ENCODE measurements at places on chromosomes 2 and 18.

DNA sequence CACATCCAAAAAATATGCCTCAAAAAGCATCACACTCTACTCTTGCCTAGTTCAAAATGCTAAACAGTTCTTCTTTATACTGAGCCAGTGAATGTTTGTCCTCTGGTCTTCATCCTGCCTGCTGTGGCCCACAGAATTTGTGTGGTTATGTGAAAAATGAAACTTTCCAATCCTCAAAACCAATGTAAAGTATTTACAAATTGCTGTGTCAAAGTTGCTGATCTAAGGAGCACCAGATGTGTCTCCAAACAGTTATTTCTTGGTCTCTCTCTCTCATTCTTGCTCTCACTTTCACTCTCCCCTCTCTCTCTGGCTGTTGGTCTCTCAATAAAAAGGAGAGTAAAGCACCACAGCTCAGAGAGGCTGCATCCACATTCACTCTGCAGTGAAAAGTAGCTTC, 23.0 kb downstream of the EPHA4 start:
- DNase-seq = no peak

DNA sequence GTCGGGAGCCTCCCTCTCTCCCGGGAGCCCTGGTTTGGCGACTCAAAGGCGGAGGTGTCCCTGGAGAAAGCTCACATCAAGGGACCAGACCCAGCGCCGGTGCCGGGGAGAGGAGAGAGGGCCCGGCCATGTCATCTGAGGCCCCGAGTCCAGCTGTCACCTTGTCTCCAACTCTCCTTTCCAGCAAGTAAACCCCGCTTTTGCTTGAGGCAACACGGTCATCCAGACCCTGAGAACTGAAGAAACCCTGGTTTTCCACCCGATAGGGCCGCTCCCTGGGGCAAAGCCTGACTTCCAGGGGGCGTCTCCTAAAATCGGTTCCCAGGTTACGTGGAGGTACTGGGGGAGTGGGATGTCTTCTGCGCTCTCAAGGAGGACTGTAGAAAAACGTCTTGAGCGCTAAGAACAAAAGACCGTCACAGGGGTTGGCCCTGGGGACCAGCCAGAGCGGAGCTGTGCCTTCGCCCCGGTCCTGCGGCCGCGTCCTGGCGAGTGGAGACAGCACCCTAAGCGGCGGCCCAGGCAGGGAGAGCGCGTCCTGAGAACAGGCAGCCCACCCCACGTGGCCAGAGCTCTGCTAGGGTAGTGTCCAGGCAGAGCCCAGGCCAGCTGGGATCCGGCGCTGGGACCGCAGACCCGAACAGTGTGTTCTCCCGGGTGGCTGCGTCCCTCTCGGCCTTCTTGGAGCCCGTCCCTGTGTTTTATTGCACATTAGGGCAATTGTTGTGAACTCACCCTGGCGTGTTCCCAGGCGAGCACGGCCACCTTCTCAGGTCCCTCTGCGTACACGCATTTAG, 55.7 kb downstream of the TMEM18 start:
- no peak for DNase-seq

DNA sequence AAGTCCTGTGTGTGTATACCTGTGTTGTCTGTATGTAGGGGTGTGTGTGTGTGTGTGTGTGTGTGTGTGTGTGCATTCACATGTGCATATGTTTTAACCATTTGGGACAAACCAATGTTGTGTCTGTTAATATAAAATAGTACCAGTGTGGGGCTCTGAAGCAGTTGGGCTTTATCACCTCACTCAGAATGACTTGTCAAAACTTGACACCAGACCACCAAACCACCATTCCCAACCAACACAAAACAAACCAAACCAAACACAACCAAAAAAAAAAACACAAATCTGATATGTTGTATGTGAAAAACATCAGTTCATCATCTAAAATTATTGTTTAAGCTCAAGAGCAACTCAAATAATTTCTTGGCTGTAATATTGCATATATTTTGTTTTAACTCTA, 42.1 kb downstream of the CALCRL start:
- DNase-seq = no peak

DNA sequence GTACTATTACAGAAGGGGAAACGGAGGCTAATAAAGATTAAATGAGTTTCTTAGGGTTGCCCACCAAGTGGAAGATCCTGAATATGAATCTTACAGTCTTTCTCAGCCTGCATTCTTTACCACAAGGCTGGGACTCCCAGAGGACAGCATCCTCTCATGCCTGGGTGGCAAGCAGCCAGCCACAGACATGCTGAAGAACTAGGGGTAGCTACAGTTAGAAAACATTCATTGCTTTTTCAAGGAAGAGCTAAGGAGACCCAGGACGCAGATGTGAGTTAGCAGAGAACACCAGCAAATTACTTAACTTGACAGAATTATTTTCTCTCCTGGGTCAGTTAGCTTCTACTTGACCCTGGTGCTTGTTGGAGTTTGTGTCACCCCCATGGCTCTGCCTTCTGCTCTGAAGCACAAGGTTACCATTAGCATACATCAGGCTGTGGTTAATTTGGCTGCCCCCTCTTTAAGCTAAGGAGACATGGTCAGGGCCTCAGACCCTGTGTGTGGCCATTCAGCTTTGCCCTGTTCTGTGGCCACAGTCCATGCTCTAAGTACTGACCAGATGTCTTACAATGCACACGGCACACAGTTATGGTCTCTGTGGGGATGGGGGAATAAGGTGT, 132.3 kb upstream of the TNP1 start:
- no peak for DNase-seq

DNA sequence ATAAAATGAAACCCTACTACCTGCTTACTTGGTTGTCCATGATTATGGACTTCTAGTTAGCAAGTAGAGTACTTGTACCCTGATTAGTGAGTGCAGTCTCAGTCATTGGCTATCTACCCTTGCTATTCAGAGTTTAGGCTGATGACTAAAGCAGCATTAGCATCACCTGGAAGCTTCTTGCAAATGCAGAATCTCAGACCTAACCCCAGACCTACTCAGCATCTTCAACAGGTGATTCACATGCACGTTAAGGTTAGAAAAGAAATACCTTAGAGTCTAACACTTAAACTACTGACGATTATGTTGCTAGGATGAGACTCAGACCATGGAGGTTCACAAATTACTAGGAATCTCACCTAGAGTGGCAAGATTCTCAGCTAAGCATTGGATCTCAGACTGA, 399.9 kb upstream of the FANCL start:
- no peak for DNase-seq

DNA sequence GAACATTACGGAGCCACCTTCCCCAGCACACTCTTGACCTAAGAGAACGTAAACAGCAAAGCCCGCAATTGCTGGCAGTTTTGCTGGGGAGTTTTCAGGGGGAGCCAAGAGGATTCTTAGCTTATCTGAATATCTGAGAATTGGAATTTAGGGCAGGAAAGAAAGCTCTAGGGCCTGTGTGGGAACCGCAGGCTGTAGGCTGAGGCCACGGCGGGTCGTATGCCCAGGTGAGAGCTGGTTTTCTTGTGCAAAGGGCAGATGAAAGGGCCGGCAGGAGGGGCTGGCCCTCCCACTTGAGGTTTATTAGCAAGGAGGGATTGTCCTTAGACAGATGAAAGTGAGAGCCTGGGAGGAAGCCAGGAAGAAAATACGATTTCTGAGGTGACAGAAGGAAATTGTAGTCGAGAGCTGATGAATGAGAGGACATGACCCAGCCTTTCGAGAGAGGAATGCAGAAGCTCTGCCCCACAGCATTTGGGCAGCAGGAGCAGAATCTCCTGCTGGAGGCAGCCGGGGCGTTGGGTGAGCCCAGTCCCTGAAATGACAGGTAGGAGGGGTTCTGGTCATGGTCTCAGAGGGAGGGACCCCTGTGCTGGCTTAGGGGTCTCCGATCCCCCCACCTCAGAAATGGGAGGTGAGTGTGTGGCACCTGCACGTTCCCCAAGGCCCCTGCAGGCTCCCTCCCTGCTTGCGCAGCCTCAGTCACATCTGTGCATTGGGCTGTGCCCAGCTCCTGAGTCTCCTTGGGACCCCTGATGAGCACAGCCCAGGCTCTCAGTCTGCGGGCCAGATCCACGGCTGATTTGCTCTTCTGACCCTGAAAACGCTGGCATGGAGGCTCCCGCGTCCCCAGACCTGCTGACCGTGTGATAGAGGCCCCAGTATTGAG, 61.1 kb downstream of the CABLES1 start:
- DNase-seq = no peak

DNA sequence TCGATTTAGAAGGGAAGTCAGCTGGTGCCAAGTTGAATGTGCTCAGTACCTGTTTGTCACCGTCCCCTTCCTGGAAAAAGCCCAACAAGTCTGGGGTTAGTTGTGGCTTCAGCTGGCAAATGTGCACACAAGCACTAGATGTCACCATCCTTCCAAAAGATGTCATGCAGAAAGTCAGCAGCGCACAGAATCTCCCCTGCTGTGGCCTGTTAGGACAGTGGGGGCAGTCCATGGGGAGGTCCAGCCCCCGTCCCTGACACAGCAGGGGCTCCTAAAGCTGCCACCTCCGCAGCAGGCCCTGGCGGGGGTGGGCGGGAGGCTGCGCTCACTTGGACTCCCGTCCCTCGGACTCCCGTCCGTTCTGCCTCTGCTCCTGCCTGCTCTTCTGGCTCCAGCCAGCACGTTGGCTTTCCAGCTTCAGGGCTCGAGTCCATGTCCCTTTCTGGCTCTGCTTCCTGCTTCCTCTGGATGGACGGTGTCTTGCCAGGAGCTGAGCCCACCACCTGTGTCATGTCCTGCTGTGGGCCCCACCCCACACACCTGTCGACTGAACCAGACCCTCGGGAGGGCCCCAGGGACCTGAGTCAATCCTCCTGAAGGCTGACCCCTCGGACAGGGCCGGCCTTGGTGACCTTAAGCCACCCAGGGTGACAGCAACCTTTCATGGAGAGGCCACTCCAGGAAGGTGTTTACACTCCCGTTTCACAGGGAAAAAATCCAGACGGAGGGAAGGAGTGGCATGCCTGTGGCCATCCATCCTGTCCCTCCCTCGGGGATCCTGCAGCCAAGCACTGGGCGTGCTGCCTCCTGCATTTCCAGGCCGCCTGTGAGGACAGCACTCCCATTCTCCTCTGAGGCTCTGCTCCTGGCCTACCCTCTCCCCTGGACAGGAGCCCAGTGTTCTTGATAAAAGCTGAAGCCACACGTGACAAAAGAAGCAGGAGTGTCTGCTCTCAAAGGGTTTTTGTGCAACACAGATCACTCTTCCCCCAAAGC, 8.5 kb downstream of the RAB17 start:
- DNase-seq = no peak

DNA sequence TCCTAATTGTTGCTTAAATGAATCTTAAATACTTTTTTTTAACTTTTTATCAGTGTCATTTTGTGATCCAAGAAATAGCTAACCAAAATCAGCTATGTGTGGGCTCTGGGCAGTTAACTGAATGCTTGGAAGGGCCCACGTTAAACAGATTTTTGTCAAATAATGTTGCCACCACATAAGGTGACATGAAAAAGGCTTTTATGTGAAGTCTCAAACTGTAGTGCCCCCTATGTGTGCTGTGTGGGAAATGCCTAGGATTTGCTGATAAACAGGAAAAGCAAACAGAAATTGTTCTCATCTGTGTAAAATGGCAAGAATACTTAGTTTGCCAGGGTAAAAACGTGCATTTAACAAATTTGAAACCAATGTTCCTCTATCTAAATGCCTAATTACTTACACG, 242.2 kb downstream of the ZNF516 start:
- no peak for DNase-seq

DNA sequence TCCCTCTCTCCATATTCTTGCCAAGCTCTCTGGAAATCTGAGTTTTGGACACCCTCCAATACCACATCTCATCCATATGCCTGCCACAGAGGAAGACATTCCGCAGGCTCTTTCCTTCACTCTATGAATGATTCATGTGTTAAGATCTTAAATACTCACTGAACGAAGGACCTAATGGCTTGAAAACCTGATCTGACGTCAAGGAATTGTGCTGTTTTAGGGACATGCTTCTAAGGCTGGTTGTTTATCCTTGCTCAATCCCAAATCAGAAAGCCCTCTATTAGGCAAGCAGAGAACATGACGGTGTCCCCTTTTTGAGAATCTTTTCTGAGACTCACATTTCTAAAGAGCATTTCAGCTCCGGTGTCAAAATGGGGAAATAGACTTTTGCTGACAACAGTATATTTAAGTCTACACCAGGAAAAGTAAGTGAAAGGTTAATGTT, 83.7 kb upstream of the GALNT5 start:
- no peak for DNase-seq

GRCh38 chr2:65566617-65567016, 134.2 kb upstream of the SPRED2 start:
- DNase-seq = no peak

DNA sequence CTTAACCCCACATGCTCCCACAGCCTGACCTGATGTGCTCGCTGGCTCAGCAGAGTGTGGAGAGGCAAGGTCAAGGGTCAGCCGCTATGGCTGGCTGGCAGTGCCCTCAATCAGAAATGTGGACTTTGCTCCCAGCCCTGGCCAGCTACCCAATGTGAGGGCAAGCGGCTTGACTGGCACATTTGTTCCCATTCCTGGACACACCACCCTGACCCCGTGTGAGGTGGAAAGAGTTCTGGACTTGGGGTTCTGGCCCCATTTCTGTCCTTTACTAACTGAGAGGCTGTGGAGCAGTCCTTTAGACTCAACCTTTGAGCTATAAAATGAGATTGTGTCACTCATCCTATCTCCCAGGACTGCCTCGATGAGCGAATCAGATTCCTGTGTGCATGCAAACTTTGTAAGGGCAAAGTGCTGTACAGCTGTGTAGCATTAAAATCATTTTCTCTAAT, 9.1 kb downstream of the THNSL2 start:
- no peak for DNase-seq

GRCh38 chr2:157611110-157611509, 17.6 kb downstream of the ACVR1C start:
- no peak for DNase-seq

DNA sequence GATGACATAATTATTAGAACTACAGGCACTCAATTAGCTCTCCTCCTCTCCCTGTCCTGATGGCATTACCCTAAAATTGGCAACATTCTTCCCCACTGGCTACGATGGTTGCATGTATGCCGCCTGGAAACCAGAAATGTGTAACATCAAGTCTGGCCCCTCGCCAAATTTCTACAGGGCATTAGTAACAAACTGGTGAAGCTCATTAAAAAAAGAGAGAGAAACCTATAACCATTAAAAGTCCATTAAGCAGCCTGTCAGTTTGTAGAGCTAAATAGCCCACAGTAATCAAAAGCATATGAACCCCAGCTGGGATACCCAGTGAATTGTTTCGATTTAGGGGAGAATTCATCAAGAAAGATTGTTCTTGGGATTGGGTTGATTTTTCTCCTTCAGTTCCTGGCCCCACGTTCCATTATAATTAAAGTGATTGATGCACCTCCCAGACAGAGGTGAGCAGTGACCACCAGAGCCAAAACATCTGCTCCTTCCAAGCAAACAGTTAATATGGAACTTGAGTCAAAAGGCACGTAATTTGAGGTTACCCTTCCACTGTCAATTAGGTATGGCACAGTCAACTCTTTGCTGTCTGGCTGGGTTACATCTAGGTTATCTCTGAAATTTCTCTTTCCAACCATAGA, 208.6 kb downstream of the C1D start:
- no peak for DNase-seq
